Breast epithelium (tissue), 4 donors: ENCODE measurements at places on chromosomes 3 and 15. TPM values are rescaled to one million over a fixed set of nuclear protein-coding genes. Genes with fewer than 3 reads are reported as not detected.

PAQR9 gene
- total RNA-seq, result not detected

GOLIM4 gene
- 21.4 TPM for total RNA-seq

MB21D2 gene
- total RNA-seq, result 6.2 TPM

- H3K4me3 ChIP-seq, result no peak overlapping the region
- no peaks in the 10 kb centered on the region for H3K36me3 ChIP-seq
- H3K27me3 ChIP-seq, result no peaks in the 10 kb centered on the region
- no peak for DNase-seq
- no peaks in the 10 kb centered on the region for H3K4me1 ChIP-seq
- H3K27ac ChIP-seq, result no peak overlapping the region
These were observed 67.0 kb downstream of the SCN11A start for GRCh38 chr3:38984731-38985130.

- no peaks in the 10 kb centered on the region for H3K27me3 ChIP-seq
- H3K4me1 ChIP-seq, result no peaks in the 10 kb centered on the region
- no peak overlapping the region for H3K27ac ChIP-seq
- no peak overlapping the region for H3K4me3 ChIP-seq
- no peak for DNase-seq
These were observed 51.2 kb upstream of the PCSK6 start for GRCh38 chr15:101540480-101541239.

- no peaks in the 10 kb centered on the region for H3K36me3 ChIP-seq
- no peaks in the 10 kb centered on the region for H3K27me3 ChIP-seq
- no peak overlapping the region for H3K4me3 ChIP-seq
- peaks cover 7% of the 10 kb centered on the region for H3K4me1 ChIP-seq
- no peak for DNase-seq
These were observed 66.3 kb upstream of the HES1 start for GRCh38 chr3:194069421-194070219.

GRCh38 chr3:185717627-185718402, 107.0 kb downstream of the IGF2BP2 start:
- H3K27ac ChIP-seq, result no peak overlapping the region
- H3K27me3 ChIP-seq, result no peaks in the 10 kb centered on the region
- H3K36me3 ChIP-seq, result no peaks in the 10 kb centered on the region
- H3K4me3 ChIP-seq, result no peak overlapping the region
- no peaks in the 10 kb centered on the region for H3K4me1 ChIP-seq

- no peak overlapping the region for H3K27ac ChIP-seq
- no peaks in the 10 kb centered on the region for H3K36me3 ChIP-seq
- no peak for DNase-seq
- H3K27me3 ChIP-seq, result no peaks in the 10 kb centered on the region
- H3K4me3 ChIP-seq, result no peak overlapping the region
These were observed 21.6 kb upstream of the SLITRK3 start for GRCh38 chr3:165217739-165218138.
